ENCODE measurements at places on chromosomes 3 and 15. TPM values are rescaled to one million over a fixed set of nuclear protein-coding genes. Genes with fewer than 3 reads are reported as not detected.

The DNAH12 gene
- 1.1 TPM for total RNA-seq

The CYP1A2 gene
- total RNA-seq = not detected

The C3orf62 gene
- 15.1 TPM for total RNA-seq

The TEX55 gene
- not detected for total RNA-seq

The SGO1 gene
- 14.8 TPM for total RNA-seq

- no peak for DNase-seq
- no peak overlapping the region for H3K27ac ChIP-seq
- H3K4me3 ChIP-seq = no peak overlapping the region
- no peaks in the 10 kb centered on the region for H3K27me3 ChIP-seq
Measured at GRCh38 chr3:61669668-61670299, 108.4 kb downstream of the PTPRG start.

- H3K27me3 ChIP-seq = no peaks in the 10 kb centered on the region
- H3K4me1 ChIP-seq = peaks cover 3% of the 10 kb centered on the region
- no peak for DNase-seq
- H3K27ac ChIP-seq = no peak overlapping the region
Measured at GRCh38 chr15:57640930-57641682, 49.4 kb downstream of the MYZAP start.

GRCh38 chr3:182370949-182371348, 422.4 kb upstream of the ATP11B start:
- no peak overlapping the region for H3K4me3 ChIP-seq
- H3K27me3 ChIP-seq = no peaks in the 10 kb centered on the region
- H3K36me3 ChIP-seq = no peaks in the 10 kb centered on the region
- no peak for DNase-seq

DNA sequence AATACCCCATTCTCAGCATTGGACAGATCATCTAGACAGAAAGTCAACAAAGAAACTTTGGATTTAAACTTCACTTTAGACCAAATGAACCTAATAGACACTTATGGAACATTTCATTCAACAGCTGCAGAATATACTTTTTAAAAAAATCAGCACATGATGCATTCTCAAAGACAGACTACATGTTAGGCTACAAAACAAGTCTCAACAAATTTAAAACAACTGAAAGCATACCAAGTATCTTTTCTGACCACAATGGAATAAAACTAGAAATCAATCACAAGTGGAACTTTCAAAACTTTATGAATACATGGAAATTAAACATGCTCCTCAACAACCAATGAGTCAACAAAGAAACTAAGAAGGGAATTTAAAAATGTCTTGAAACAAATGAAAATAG, 37.9 kb downstream of the SERP1 start:
- H3K36me3 ChIP-seq = no peaks in the 10 kb centered on the region
- H3K4me1 ChIP-seq = no peaks in the 10 kb centered on the region
- H3K4me3 ChIP-seq = no peak overlapping the region
- H3K27ac ChIP-seq = no peak overlapping the region

GRCh38 chr3:192916371-192917027, 1.2 kb downstream of the MB21D2 start:
- peak; percentile 17 for DNase-seq
- H3K4me1 ChIP-seq = peaks cover 40% of the 10 kb centered on the region
- H3K27ac ChIP-seq = peak overlapping the region; percentile 95
- no peaks in the 10 kb centered on the region for H3K36me3 ChIP-seq

Data from progenitor cell of endocrine pancreas (in vitro differentiated cells).